ENCODE measurements at places on chromosomes 2 and 18. TPM values are rescaled to one million over a fixed set of nuclear protein-coding genes. Genes with fewer than 3 reads are reported as not detected.

Gene SLC14A1
- total RNA-seq, result not detected

Gene KCNG3
- 2.1 TPM for total RNA-seq

DNA sequence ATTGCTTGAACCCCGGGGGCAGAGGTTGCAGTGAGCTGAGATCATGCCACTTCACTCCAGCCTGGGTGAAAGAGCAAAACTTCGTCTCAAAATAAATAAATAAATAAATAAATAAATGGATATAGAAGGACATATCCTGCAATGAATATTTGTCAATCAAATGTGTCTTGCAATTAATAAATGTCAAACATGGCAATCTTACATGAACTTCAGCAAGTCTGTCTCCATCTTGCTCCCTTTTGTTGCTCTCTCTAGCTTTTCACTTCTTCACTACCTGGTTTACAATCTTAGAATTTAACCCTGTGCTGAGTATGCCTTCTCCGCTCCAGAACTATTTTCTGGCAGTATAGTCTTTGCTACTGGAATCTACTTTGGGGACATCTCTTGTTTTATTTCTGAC is 3.3 kb upstream of the YES1 start:
- no peaks in the 10 kb centered on the region for H3K27me3 ChIP-seq
- no peak overlapping the region for H3K27ac ChIP-seq
- H3K4me3 ChIP-seq, result no peak overlapping the region

- H3K4me1 ChIP-seq, result no peaks in the 10 kb centered on the region
- DNase-seq, result no peak
- H3K27me3 ChIP-seq, result no peaks in the 10 kb centered on the region
- no peaks in the 10 kb centered on the region for H3K36me3 ChIP-seq
- no peak overlapping the region for H3K27ac ChIP-seq
These were observed 38.3 kb upstream of the SMAD2 start for GRCh38 chr18:47968721-47969120.

Gene FAM168B
- 79.6 TPM for total RNA-seq

Data from PC-9 (cell line).